ENCODE measurements at places on chromosomes 11 and 22.

- no peak for DNase-seq
Measured at GRCh38 chr11:31366795-31367194, 2.7 kb downstream of the DCDC1 start.

DNA sequence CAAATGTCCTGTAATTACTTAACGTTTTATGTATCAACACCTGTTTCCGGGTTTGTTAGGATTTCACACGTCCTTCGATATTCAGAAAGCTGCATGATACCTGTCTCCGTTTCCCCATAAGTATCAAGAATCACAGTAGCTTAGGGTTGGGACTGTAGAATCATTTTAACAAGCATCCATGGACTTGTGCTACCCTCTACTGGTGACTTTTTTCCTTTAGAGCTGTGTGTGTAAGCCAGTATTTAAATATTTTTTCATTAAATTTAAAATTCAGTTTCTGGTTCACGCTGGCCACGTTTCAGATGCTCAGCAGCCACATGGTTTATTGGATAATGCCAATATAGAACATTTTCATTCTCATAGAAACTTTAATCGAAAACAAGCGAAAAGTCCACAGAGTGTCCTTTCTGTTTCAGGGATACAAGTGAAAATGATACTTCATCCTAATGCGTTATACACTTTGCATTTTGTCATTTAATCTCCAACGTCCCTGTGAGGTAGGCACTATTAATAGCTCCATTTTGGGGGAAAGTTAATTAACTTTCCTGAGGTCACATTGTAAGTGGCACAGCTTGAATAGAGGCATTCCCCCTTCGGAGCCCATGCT, 61.5 kb upstream of the SLC25A18 start:
- DNase-seq, result peak; percentile 76

DNA sequence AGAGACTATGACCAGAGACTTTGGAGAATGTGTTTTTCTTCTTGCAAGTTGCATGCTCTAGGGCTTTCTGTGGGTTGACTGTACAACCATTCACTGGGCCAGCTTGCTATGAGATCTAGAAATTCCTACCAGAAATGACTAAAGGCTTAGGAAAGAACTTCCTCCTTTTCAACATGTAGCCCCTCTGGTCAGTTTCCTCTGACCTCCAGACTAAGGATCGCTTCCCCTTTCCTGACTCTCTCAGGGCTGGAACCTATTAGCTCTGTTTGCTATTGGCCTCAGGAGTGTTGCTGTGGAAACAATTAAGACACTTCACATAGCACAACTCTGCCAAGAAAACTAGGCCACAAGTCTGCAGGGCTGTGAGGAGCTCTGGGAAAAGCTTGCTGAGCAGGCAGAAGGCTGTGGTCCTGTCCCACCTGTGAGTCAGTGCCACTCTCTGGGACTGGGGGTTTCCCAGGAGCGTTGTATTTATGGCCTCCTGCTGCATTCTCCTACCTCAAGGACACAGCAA, 10.7 kb downstream of the CRY2 start:
- DNase-seq, result peak; percentile 81

- peak; percentile 36 for DNase-seq
Measured at GRCh38 chr11:88623531-88623930, 286.0 kb upstream of the CTSC start.

GRCh38 chr11:14411818-14412217, 52.8 kb upstream of the RRAS2 start:
- peak; percentile 80 for DNase-seq

GRCh38 chr11:126229858-126230540, 18.4 kb downstream of the FAM118B start:
- DNase-seq, result no peak

GRCh38 chr11:119673052-119673758, 55.8 kb downstream of the NECTIN1 start:
- no peak for DNase-seq

- DNase-seq, result no peak
Measured at GRCh38 chr11:47442514-47442913, 6.4 kb downstream of the RAPSN start.

DNA sequence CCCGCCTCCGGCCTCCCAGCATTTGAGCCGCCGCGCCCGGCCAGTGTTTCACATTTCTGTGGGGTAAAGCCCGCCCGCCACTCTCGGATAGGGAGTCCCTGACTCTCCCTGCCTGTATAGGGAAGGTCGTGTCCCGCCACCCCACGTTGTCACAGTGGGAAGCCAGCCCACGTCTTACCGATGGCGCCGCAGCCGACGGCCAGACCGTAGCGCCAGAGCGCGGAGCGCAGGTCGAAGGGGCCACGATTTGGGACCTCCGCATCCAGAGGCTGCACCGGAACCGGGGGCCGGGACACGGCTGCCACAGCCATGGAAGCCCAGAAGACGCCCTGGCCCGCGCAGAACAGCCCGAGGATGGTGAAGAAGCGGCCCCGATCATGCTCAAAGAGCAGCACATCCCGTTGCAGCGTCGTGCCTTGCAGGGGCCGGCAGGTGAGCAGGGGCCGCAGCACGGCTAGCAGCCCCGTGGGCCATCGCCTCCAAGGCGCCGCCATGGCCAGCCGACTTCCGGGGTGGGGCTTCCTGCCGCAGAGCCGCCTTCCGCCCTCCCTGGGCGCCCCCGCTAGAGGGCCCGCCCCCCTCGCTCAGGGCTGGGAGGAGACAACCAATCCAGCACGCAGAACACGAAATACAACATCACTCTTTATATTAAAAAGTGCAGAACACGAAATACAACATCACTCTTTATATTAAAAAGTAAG, at the start of gene TMEM223:
TSS of gene TMEM223 (minus strand) at position 506 of the 701 bp plus-strand sequence. CDS start at position 494, 12 bp downstream.
- DNase-seq, result peak; percentile 96

Measured in GM03348 (cell line).